ENCODE measurements at places on chromosomes 3 and 15. TPM values are rescaled to one million over a fixed set of nuclear protein-coding genes. Genes with fewer than 3 reads are reported as not detected.

Gene SLC2A2
- not detected for total RNA-seq

Gene MCCC1
- 36.5 TPM for total RNA-seq

Gene ZNF80
- 1.7 TPM for total RNA-seq

Gene BLM
- 7.1 TPM for total RNA-seq

Gene TLR9
- 2.4 TPM for total RNA-seq

Gene EXD1
- not detected for total RNA-seq

GRCh38 chr15:42371096-42371495, 11.8 kb downstream of the CAPN3 start:
- H3K36me3 ChIP-seq = peaks cover 4% of the 10 kb centered on the region
- no peak for DNase-seq
- H3K4me3 ChIP-seq = no peak overlapping the region

GRCh38 chr3:30352410-30353318, 253.7 kb upstream of the TGFBR2 start:
- H3K4me3 ChIP-seq = no peak overlapping the region
- H3K27me3 ChIP-seq = no peaks in the 10 kb centered on the region
- peak overlapping the region; percentile 54 for H3K27ac ChIP-seq
- DNase-seq = no peak
- H3K36me3 ChIP-seq = no peaks in the 10 kb centered on the region

DNA sequence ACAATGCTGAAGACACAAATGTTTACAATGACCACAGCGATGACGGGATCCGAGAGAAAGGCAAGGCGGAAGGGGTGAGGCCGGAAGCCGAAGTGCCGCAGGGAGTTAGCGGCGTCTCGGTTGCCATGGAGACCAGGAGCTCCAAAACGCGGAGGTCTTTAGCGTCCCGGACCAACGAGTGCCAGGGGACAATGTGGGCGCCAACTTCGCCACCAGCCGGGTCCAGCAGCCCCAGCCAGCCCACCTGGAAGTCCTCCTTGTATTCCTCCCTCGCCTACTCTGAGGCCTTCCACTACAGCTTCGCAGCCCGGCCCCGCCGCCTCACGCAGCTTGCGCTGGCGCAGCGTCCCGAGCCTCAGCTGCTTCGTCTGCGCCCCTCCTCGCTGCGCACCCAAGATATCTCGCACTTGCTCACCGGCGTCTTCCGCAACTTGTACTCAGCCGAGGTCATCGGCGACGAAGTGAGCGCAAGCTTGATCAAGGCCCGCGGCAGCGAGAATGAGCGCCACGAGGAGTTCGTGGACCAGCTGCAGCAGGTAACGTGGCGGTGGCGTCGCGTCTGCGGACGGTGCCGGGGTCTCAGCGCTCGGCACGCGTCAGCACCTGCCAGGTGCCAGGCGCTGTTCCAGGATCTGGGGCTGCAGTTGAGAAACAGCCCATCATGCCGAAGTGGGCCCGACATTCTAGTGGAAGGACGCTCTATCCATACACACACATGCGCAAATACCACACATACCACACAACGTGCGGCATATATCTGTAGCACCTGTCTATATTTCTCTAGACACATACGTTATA, at the start of gene DLEC1:
TSS of gene DLEC1 (plus strand) at position 108 of the 798 bp plus-strand sequence. CDS start at position 126, 18 bp downstream.
- peak within 1 kb of the TSS; percentile 95 for H3K27ac ChIP-seq
- DNase-seq = peak; percentile 87
- H3K27me3 ChIP-seq = peaks cover 5% of the 10 kb centered on the region
- peaks cover 27% of the 10 kb centered on the region for H3K4me1 ChIP-seq
- H3K36me3 ChIP-seq = no peaks in the 10 kb centered on the region

GRCh38 chr3:33388374-33389100, 51.7 kb downstream of the UBP1 start:
- no peaks in the 10 kb centered on the region for H3K27me3 ChIP-seq
- H3K36me3 ChIP-seq = peaks cover 28% of the 10 kb centered on the region
- H3K4me3 ChIP-seq = no peak overlapping the region

GRCh38 chr15:84983294-84983693, 1.6 kb downstream of the PDE8A start:
- H3K27me3 ChIP-seq = no peaks in the 10 kb centered on the region
- H3K36me3 ChIP-seq = no peaks in the 10 kb centered on the region
- no peak for DNase-seq
- H3K4me3 ChIP-seq = peak overlapping the region; percentile 94
- H3K4me1 ChIP-seq = peaks cover 15% of the 10 kb centered on the region

- H3K27me3 ChIP-seq = peaks cover 2% of the 10 kb centered on the region
- H3K4me3 ChIP-seq = peak within 1 kb of the TSS; percentile 99
- H3K36me3 ChIP-seq = peaks cover 9% of the 10 kb centered on the region
- DNase-seq = peak; percentile 81
- peaks cover 24% of the 10 kb centered on the region for H3K4me1 ChIP-seq
- H3K27ac ChIP-seq = peak within 1 kb of the TSS; percentile 94
Observed at GRCh38 chr3:11846281-11847266, at the start of gene TAMM41. TAMM41 (minus strand) TSS chr3:11846885; CDS start chr3:11846636, 249 bp downstream.
